Tibial nerve (tissue), 4 donors: ENCODE measurements at places on chromosomes 7 and 10. TPM values are rescaled to one million over a fixed set of nuclear protein-coding genes. Genes with fewer than 3 reads are reported as not detected.

Gene RASSF4
- total RNA-seq = 275 TPM

Gene NOS3
- 26.4 TPM for total RNA-seq

Gene TBX20
- total RNA-seq = not detected

Gene SYPL1
- total RNA-seq = 70.2 TPM

Gene POLR2J2
- 2.3 TPM for total RNA-seq

Gene CLDN4
- 0.42 TPM for total RNA-seq

Gene GOLGA7B
- 5.7 TPM for total RNA-seq

Gene HOXA1
- 1.8 TPM for total RNA-seq

Gene LIPK
- not detected for total RNA-seq

Gene TMEM178B
- total RNA-seq = 0.78 TPM

Gene SLC16A12
- 25.8 TPM for total RNA-seq

Gene GNG11
- total RNA-seq = 24.3 TPM

Gene GNB2
- 264 TPM for total RNA-seq

Gene UTF1
- not detected for total RNA-seq

Gene OPN1SW
- total RNA-seq = not detected

Gene BNIP3
- 125 TPM for total RNA-seq

Gene SFRP5
- total RNA-seq = 530 TPM

Gene HOXA3
- total RNA-seq = 7.7 TPM

Gene SFRP4
- 28.2 TPM for total RNA-seq

Gene BTRC
- total RNA-seq = 14.2 TPM

Gene COL26A1
- not detected for total RNA-seq

Gene AKR1C4
- not detected for total RNA-seq

Gene OR2A5
- total RNA-seq = not detected

Gene UPK3B
- 8.6 TPM for total RNA-seq
